ENCODE measurements at places on chromosomes 1 and 21. TPM values are rescaled to one million over a fixed set of nuclear protein-coding genes. Genes with fewer than 3 reads are reported as not detected.

Gene S100A9
- total RNA-seq = 0.96 TPM

Gene CYP2J2
- total RNA-seq = not detected

Gene CELA2A
- not detected for total RNA-seq

Gene TMEM269
- 0.08 TPM for total RNA-seq

Gene KIAA0040
- 0.83 TPM for total RNA-seq

Gene CCDC24
- total RNA-seq = 6.7 TPM

Gene IGSF21
- total RNA-seq = not detected

Gene B3GALT2
- not detected for total RNA-seq

Gene KPRP
- total RNA-seq = not detected

Gene FAM43B
- total RNA-seq = 6.2 TPM

Gene CDC7
- 6.7 TPM for total RNA-seq

Gene RGS1
- total RNA-seq = not detected

Gene CFHR1
- total RNA-seq = 0.39 TPM

Gene CAMSAP2
- 22.8 TPM for total RNA-seq

Gene OLFML2B
- total RNA-seq = 0.40 TPM

Gene CRP
- total RNA-seq = not detected

Gene PRKAA2
- 2.7 TPM for total RNA-seq

Gene CDK11B
- 26.4 TPM for total RNA-seq

Gene TEX38
- total RNA-seq = not detected

Gene TARBP1
- total RNA-seq = 14.7 TPM

Gene DYRK3
- 13.8 TPM for total RNA-seq

Gene TSPEAR
- total RNA-seq = not detected

Gene SDHB
- total RNA-seq = 109 TPM

Gene ANGPTL3
- not detected for total RNA-seq

Gene SLAMF9
- total RNA-seq = 0.41 TPM

Gene RCOR3
- total RNA-seq = 20.8 TPM

Gene PYHIN1
- not detected for total RNA-seq

Gene CLCA2
- not detected for total RNA-seq

Gene MYCL
- total RNA-seq = 1.4 TPM

Gene TTC13
- total RNA-seq = 11.4 TPM

Gene PLA2G2F
- total RNA-seq = not detected

Gene CFAP141
- total RNA-seq = not detected

Gene CNTN2
- 0.03 TPM for total RNA-seq

Gene PTGS2
- total RNA-seq = 10.0 TPM

Gene LAMTOR2
- total RNA-seq = 152 TPM

Gene LIPI
- total RNA-seq = not detected

Gene ENO1
- 2,991 TPM for total RNA-seq

Gene GJC2
- total RNA-seq = 0.31 TPM

Data from A549 treated with DMSO at 1 μM for 4 hours (cell line).